Activated B cell treated with CpG ODN at 0.5 μM for 24 hours (primary cell): ENCODE measurements at places on chromosomes 5 and 9. TPM values are rescaled to one million over a fixed set of nuclear protein-coding genes. Genes with fewer than 3 reads are reported as not detected.

N4BP3 gene
- 17.4 and 18.1 TPM in 2 replicates for total RNA-seq

- no peak overlapping the region for H3K4me3 ChIP-seq
- peaks cover 53% of the 10 kb centered on the region for H3K36me3 ChIP-seq
- no peak for DNase-seq
- no peaks in the 10 kb centered on the region for H3K27me3 ChIP-seq
- peaks cover 62% of the 10 kb centered on the region for H3K4me1 ChIP-seq
- peak overlapping the region; percentile 41 for H3K27ac ChIP-seq
Measured at GRCh38 chr5:131322926-131323325, 59.1 kb downstream of the CDC42SE2 start.

DNA sequence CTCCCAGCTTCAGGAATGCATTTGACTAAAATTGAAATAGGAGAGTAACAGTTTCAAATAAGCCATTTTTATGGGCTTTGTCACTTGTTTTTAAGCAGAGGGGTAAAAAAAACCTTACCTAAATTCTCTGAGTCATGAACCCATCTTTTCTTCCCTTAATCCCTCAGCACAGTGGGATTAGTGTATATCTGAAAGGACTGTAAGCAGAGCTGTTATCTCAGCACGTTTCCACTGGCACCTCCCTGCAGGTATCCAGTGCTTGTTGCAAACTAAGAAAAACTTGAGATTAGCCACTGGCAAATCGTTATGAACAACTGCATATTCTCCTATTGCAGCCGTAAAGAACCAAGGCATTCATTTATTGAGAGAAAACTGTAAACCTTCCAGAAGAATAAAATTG is 872.7 kb downstream of the EFNA5 start:
- no peaks in the 10 kb centered on the region for H3K36me3 ChIP-seq
- H3K27ac ChIP-seq: no peak overlapping the region
- no peaks in the 10 kb centered on the region for H3K27me3 ChIP-seq
- H3K4me3 ChIP-seq: no peak overlapping the region
- H3K4me1 ChIP-seq: no peaks in the 10 kb centered on the region

DNA sequence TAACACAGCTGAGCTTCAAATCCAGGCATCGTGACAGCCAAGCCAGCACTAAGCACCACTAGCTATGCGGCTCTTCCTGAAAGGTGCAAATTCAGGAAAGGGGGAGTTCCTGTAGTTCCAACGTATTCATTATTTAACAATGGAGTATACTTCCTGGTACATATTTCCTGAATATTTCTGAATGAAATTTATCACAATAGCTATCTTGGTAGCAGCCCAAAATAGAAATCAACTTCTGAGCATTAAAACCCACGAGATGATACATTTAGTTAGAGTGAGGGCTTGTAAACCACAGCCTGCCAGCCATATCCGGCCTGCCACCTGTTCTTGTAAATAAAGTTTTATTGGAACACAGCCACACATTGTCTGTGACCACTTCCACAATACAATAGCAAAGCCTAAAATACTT is 109.7 kb upstream of the RETREG1 start:
- H3K4me1 ChIP-seq: peaks cover 5% of the 10 kb centered on the region
- no peak for DNase-seq
- peaks cover 4% of the 10 kb centered on the region for H3K27me3 ChIP-seq
- no peak overlapping the region for H3K4me3 ChIP-seq
- H3K36me3 ChIP-seq: no peaks in the 10 kb centered on the region

CCDC171 gene
- total RNA-seq: 1.9 and 3.6 TPM in 2 replicates

DNA sequence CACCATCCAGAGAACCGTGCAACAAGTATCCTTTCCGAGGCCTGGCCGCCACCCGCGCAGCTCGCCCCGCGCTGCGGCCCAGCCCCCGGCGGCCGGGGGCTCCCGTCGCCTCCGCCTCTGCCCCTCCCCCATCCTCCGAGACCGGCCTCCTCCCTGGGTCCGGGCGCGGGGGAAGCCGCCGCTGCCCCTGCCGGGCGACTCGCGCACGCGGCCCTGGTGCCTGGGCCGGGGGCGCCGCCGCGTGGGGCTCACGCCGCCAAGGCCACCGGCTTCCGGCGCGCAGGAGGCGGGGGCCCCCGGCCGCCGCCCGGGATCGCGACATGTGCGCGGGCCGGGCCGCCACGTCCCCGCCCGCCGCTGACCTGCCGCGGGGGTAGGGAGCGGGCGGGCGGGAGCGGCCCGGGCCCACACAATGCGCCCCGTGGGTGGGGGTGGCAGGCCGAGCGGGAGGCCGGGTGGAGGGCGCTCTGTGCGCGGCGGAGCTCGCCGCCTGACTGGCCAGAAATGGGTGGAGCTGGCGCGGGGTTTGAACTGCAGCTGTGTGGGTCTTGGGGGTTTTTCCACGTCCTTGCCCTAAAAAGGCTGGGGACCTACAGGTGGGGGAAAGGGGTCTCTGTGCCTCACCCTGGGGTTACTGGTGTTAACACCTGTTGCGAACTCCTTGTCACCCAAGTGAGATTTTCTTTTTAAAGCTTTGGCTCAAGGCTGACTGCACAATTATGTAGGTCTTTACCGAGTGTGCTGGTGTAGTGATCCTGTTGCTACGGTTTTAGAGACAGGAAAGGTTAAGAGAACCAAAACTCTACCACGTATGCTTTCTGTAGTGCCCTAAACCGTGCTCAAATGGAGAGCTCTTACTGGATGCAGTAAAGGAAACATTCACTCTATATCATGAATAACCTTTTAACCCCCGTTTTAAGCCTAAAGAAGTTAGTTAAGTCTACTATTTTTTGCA is 32.3 kb downstream of the TNPO1 start:
- H3K4me1 ChIP-seq: peaks cover 62% of the 10 kb centered on the region
- H3K27ac ChIP-seq: peak overlapping the region; percentile 96
- H3K4me3 ChIP-seq: peak overlapping the region; percentile 96

DNA sequence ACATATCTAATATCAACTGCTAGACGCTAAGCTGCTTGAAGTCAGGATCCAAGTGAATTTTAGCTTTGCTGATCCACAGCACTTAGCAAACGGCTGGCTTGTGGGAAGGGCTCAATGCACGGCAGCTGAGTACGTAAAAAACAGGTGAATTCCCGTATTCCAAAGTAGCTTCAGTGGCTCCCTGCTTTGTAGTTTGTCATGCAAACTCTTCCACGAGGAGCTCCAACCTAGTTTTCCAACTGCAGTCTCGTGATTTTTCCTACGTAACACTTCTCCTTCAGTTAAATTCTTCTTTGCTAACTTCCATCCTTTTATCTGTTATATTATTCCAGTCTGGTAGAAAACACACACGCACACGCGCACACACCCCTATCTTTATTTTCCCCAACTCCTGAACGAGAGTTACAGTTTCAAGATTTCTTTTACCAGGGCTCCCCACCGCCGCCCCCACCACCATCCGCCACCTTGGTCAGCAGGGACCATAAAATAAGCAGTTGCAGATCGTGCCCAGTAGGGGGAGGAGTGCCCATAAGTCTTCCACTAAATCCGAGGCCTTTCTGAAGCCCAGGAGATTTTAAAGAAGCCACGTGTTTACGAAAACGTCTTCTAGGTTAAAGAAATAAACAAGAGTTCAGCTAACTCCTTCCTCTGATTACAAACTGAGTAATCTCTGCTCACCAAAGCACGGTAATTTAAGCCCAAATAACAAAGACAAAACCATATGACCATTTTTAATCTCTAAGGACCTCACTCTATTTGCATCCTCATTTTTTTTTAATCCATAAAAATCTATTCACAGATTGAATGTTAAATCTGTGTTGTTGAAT is 34.8 kb upstream of the TRIO start:
- H3K36me3 ChIP-seq: no peaks in the 10 kb centered on the region
- peak overlapping the region; percentile 76 for H3K4me3 ChIP-seq
- H3K27ac ChIP-seq: peak overlapping the region; percentile 80
- H3K27me3 ChIP-seq: peaks cover 1% of the 10 kb centered on the region

ANKRD31 gene
- 0.13 and 0.15 TPM in 2 replicates for total RNA-seq

NEUROG1 gene
- total RNA-seq: not detected in 2 replicates

GRCh38 chr9:113617550-113617949 is 154.0 kb downstream of the RGS3 start:
- H3K27ac ChIP-seq: no peak overlapping the region
- no peak for DNase-seq
- H3K27me3 ChIP-seq: no peaks in the 10 kb centered on the region
- peaks cover 61% of the 10 kb centered on the region for H3K4me1 ChIP-seq

DNA sequence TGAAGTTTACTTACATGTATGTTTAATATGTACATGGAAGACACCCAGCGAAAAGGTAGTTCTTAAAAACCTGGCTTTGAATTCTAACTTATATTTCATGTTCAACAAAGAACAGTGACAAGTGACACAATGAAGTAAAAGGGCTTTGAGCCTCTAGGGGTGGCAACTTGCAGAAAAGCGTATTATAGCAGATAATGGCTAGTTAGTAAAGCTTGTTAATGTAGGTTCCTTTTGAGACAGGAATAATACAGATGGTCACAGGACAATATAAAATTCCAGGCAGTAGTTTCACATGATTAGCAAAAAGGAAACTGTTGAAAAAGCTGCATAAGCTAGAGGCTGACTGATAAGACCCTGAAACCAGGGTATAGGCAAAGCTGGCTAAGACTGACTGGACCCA is 132.4 kb upstream of the FTMT start:
- no peaks in the 10 kb centered on the region for H3K36me3 ChIP-seq
- H3K27me3 ChIP-seq: no peaks in the 10 kb centered on the region
- DNase-seq: no peak
- no peaks in the 10 kb centered on the region for H3K4me1 ChIP-seq

DNA sequence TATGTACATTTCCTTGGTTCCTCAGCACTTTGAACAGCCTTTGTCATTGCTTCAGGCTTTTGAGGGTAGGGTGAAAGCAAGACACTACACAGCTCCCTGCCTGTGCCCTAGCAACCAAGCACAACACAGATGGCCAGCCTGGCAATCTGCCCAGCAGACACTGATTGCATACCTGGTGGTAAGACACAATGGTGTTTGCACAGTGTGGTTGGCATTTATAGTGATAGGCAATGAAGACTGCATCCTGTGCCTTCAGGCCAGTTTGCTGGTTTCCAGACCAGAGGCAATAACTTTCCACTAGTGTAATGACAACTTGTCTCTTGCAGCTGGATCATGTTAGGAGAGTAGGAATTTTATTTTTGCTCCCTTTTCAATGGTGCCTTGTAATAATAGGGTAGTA is 144.5 kb upstream of the TNC start:
- H3K4me3 ChIP-seq: no peak overlapping the region
- DNase-seq: no peak
- no peaks in the 10 kb centered on the region for H3K4me1 ChIP-seq
- no peak overlapping the region for H3K27ac ChIP-seq

ITK gene
- 0.18 and 0.86 TPM in 2 replicates for total RNA-seq

DNA sequence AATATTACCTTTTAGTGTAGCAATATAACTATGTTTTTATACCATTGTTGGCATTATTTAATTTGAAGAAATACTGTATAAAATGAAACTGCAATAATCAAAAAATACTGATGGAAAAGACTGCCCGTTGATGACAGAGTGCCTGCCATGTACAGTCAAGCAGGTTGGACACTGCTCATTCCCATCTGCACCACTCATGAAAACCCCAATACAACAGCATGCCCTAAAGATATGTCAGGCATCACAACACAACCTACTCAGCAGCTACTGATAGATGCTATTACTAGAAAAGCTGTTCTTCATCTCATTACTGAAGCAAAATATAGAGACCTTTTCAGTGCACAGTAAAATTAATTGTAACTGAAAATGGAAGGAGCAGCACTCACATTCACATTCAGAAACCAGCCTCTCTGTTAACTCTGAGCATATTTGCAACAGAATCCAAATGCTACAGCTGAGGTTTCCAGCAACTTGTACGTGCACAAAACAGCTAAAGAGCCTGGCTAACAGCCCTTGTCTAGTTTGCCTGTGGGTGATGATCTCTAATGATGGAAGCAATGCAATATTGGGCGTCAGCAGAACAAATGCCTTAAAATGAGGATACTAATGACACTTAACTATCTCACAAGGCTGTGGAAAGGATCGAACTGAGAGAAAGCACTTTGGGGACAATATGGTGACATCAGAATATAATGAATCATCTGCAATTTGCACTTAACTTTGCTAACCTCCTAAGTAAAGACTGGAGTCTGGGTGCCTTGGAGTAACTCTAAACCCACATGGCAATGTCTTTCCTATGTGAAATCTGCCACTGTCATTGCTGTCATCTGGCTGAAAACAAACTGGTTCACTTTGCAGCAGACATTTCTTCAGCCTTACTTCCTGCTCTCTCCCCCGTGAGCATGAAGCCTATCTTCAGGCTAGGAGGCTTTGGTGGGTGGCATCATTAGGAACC is 195.3 kb upstream of the RASEF start:
- H3K27me3 ChIP-seq: no peaks in the 10 kb centered on the region
- no peak overlapping the region for H3K27ac ChIP-seq
- no peak for DNase-seq
- H3K4me1 ChIP-seq: no peaks in the 10 kb centered on the region

DNA sequence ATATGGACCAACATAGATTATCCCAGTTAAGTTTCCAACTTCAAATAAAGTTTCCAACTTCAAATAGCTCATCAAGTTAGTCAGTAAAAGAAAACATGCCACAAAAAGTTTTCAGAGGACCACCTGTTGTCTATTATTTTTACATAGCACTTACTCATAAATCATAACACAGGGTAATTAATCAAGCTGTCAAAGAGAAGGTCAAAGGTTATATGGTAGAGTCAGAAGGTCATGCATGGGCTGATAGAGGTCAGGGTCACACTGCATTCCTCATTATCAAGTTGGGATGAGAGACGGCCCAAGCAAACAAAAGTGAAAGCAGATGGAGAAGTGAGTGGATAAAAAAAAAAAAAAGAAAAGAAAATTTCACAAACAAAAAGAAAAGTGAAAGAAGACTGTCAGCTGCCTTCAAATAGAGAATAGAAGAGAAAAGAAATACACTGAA is 145.5 kb upstream of the POU5F2 start:
- peaks cover 16% of the 10 kb centered on the region for H3K4me1 ChIP-seq
- H3K27ac ChIP-seq: peak overlapping the region; percentile 39
- H3K36me3 ChIP-seq: no peaks in the 10 kb centered on the region
- DNase-seq: no peak
- peak overlapping the region; percentile 61 for H3K4me3 ChIP-seq

- no peaks in the 10 kb centered on the region for H3K36me3 ChIP-seq
- H3K4me3 ChIP-seq: peak overlapping the region; percentile 28
- no peaks in the 10 kb centered on the region for H3K27me3 ChIP-seq
Measured at GRCh38 chr5:149680810-149681221, 49.3 kb upstream of the PPARGC1B start.

DNA sequence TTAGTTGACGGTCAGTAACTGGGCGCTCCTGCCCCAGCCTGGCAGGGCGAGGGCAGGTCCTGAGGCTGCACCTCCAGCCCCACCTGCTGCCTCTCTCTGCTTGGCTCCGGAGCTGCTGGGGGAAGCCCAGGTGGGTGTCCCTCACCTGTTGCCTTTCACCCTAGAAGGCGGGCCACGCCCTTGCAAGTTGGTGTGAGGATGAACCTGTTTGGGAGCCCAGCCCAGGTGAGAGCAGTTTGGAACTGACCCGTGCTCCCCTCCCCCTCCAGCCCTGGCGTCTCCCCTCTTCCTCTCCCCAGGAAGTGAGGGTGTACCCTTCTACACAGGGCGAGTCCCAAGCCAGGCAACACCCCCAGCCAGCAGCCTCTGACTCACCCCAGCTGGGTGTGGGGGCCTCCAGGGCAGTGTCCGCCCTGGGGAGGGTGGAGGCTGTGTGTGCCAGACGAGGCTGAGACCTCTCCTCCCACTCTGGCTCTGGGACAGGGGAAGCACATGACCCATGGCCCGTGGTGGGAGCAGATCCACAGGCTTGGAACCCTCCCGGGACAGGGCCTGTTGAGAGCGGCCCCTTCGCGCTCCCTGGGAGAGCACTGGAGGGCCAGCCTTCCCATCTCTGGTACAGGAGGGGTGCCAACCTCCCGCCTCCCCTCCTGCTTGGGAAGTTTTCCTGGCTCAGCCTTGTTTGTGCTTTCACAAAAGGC is 10.4 kb downstream of the LRRC8A start:
- DNase-seq: no peak
- H3K4me1 ChIP-seq: peaks cover 12% of the 10 kb centered on the region
- no peak overlapping the region for H3K27ac ChIP-seq
- H3K36me3 ChIP-seq: peaks cover 51% of the 10 kb centered on the region

ITGA2 gene
- 0.05 and 0.07 TPM in 2 replicates for total RNA-seq
